Kidney tubule cell (primary cell): ENCODE measurements at places on chromosomes 1 and 21.

DNA sequence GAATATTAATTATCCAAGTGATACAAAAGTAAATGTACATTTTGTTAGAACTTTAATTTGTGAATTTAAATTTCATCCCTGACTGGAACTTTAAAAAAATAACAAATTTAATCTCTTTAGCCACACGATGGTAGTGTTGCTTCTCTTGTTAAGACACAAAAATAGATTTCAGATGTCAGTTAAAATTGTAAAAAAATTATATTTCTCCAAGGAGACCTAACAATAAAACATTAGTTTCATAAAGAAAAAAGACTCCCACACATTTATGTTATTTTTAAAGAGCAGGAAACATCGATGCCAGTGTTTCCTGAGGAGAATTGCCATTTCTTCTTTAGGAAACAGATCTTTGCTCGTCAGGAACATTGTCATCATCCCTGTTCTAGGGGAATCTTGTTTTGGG is 74.0 kb upstream of the DEPDC1 start:
- DNase-seq, result no peak

- peak; percentile 74 for DNase-seq
These were observed 34.7 kb downstream of the B3GALT5 start for GRCh38 chr21:39647476-39647875.

GRCh38 chr1:20375563-20375962 is 84.9 kb downstream of the VWA5B1 start:
- peak; percentile 54 for DNase-seq

DNA sequence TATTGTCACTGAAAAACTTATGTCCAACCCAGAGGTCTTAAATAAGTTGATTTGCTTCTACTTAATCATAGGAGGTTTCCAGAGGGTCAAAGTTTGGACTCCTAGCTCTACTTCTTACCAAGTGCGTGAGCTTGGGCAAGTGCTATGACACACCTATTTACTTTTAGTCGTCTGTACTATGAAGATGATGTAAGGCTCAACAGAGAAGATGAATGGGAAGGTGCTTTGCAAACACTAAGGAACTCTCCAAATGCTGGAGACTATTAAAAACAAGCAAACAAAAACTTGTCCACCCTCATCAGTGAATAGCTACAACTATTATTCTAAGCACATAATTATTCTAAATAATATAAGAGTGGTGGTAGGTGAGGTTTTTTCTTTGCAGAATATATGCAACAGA is 232.3 kb upstream of the USP24 start:
- no peak for DNase-seq

GRCh38 chr1:180530501-180530900 is 28.1 kb upstream of the ACBD6 start:
- DNase-seq, result peak; percentile 94

GRCh38 chr21:27466140-27466539 is 499.3 kb upstream of the ADAMTS5 start:
- DNase-seq, result no peak

GRCh38 chr1:162994921-162995320 is 74.2 kb upstream of the RGS4 start:
- no peak for DNase-seq

- no peak for DNase-seq
These were observed 56.6 kb downstream of the TMEM53 start for GRCh38 chr1:44617703-44618029.

DNA sequence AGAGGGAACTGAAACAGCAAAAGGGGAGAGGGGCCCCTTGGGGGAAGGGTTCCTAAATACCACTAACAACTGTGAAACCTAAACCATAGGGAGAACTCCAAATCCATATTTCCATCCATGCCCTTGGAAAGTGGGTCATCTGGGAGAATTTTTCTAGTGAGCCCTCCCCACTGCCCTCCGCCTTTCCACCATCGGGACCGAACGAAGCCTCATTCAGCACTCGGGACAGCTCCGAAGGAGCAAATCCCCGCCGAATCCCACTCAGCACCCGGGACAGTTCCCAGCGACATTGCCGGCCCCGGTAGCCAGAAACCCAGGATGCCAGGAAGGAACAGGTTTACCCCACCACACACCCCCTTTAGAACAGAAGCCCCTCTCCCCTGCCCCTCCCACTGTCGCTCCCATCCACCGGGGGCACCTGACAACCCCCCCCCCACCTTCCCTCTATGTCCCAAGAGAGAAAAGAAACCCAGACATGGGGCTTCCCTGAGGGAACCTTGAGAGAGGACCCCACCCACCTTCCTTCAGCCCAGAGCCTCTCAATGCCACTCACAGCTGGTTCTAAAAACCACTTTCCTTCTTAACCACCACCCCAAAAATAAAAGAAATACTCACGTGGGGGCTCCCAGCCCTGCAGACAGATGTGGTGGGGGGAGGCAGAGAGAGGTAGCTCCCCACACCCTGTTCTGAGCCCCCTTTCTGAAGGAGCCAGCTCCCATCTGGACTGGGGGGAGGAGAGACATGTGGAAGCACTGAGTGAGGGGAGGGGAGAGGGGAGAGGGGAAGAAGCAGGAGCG is 4.5 kb downstream of the DLGAP3 start:
- DNase-seq, result peak; percentile 58

- DNase-seq, result no peak
These were observed 2.4 kb upstream of the BARHL2 start for GRCh38 chr1:90719330-90720144.

DNA sequence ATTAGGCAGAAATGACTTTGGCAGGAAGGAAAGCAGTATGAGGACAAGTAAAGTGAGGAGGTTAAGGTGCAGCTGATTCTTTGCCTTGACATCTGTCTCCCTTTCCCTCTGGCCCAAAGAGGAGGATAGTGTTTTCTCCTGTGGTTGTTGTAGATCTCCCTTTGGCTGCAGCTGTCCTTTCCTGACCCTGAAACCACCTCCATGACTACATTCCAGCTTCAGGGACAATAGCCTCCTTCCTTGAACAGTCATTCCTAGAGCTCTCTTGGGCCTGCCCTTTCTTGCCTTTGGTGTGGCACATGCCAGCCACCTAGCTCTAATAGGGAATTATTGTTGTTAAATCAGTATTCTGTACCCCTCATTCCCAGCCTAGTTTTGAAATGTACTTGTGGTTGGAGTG is 6.2 kb downstream of the ZMYM1 start:
- DNase-seq, result peak; percentile 53

DNA sequence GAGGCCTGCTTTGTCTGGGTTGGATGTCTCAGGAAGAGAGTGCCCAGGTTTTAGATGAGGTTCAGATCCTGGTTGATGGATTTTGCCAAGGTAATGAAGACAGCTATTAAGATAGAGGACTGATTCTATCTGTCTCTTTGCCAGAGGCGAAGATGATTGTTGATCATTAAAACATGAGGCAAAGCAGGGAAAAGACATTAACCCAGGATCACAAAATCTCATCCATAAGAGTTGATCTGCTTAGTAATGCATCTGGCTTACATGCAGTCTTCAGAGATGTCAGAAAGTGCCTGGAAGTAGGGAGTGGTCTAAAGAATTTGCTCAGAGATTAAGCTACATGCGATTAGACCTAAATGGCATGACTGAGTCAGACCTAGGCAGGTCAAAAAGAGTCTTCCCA is 229.6 kb upstream of the PLD5 start:
- no peak for DNase-seq
